Hepatic stellate cell (primary cell): ENCODE measurements at places on chromosomes 7 and 10.
A peak's percentile ranks its signal among the peaks of the same experiment; 100 is the strongest.

GRCh38 chr7:101590663-101591435 lies 38.2 kb downstream of the MYL10 start:
- DNase-seq: no peak

DNA sequence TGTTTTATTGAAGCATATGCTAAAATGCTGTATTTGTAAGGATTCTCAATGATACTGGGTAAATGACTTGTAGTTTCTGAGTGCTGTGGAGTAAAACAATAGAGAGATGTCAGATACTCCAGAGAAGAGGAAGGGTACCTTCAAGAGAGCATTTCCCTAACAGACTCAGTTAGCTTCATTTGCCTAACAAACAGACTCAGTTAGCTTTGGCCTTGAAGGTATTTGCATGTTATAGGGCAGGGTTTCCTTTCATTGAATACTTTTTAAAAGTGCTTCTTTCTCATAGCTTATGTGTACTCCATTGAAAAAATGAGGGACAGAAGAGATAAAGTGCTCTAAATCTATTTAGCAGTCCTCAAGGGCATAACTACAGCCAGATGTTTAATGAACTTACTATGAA lies 101.8 kb downstream of the CHN2 start:
- DNase-seq: no peak

DNA sequence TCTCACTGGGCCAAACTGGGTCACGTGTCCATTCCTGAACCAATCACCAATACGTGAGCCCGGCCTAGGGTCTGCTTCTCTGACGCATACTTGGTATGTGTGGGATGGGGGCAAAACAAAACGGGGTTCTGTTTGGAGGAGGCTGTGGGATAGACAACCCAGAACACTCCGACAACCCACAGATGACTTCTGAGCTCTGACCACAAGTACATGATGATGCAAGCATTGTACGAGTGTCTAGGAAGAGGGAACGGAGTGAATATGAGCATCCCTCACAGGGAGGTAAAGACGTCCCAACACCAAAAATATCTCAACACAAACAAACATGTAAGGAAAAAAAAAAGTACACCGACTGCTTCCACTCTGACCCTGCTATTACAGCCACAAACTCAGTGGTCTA lies 5.6 kb downstream of the DAGLB start:
- no peak for DNase-seq

GRCh38 chr10:92323079-92323478 lies 32.1 kb downstream of the MARCHF5 start:
- no peak for DNase-seq

DNA sequence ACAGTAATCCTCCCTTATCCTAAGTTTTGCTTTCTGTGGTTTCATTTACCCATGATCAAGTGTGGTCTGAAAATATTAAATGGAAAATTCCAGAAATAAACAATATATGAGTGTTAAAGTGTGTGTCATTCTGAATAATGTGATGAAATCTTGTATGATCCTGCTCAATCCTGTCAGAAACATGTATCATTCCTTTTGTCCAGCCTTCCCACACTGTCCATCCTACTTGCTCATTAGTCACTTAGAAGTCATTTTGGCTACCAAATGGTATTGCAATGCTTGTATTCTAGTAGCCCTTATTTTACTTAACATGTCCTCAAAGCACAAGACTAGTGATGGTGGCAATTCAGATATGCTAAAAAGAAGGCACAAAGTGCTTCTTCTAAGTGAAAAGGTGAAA lies 1211.2 kb upstream of the SORCS1 start:
- no peak for DNase-seq

GRCh38 chr7:150945853-150946420 lies 32.2 kb downstream of the KCNH2 start:
- DNase-seq: no peak

GRCh38 chr10:34449836-34450235 lies 365.3 kb downstream of the PARD3 start:
- no peak for DNase-seq

DNA sequence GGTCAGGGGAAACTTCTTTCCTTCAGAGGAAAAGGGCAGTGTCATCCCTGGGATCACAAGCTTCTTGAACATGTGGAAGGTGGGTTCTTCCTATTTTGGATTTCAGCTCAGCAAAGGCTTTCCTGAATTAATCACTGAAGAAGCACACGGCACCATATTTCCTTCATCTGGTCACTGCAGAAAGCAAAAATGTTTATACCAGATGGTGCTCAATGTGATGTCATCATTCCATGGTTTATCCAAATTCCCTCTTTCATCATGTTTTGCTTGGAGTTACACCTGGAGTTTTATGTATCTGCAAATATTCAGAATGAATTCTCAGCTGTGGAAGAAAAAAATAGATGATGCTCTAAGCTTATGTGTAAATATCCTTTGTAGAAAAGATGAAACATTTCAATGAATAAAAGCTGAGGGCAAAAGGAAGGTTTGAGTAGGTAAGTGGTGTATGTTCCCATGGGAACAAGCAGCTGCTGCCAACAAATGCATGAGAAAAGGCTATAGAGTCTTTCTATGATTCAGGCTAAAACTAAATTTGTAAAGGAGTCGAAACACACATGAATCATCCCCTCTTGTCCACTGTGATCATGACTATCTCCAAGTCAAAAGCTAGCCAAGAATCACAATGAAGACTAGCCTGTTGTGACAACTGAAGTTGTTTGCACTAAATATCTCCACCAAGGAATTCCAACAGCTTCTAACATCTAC lies 26.9 kb upstream of the BPGM start:
- DNase-seq: peak; percentile 34

DNA sequence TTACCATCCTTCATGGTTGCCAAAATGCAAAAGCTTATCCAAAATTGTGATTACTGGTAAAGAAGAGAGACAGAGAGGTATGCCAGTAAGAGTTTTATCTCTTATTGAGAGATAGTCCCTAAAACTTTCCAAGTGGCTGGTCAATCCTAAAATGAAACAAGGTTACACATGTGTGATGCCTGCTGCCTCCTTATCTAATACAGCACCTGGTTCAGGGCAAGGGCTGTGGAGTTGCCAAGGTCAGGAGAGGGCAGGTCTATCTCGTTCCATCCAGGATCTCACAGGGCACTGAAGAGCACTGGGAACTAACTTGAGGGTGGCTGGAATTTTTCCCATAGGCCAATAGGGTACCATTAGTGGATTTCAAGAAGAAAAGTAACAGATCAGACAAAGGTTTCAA lies 18.3 kb downstream of the VOPP1 start:
- DNase-seq: no peak

DNA sequence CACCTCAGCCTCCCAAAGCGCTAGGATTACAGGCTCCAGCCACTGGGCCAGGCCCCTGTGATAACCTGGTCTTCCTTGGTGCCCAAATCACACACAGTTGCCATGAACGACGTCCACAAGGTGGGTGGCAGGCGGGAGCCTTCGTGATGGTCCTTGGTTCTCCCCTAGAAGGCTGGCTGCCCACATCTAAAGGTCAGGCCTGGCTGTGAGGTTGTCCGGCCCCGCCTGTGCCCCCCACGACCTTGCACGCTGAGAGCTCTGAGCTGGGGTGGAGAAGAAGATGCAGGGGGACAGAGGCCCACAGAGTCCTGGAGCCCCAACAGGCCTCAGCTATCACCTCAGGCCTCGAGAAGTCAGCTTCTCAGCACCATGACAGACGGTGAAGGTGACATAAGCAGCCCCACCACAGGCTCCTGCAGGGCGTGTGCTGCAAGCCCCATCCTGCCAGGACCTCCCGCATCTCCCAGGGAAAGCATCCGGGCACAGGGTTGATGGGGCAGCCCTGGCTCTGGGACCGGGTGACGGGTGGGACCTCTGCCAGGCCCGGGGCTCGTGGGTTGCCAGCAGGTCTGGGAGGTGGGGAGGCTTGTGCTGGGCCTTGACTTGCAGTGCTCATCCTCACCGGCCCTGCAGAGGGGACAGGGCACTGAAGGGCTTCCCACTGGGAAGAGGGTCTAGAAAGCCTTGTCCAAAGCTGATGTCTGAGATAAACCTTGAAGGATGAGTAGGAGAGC lies 217.4 kb downstream of the WDR37 start:
- no peak for DNase-seq

GRCh38 chr10:61298194-61298593 lies 155.0 kb downstream of the TMEM26 start:
- DNase-seq: no peak

DNA sequence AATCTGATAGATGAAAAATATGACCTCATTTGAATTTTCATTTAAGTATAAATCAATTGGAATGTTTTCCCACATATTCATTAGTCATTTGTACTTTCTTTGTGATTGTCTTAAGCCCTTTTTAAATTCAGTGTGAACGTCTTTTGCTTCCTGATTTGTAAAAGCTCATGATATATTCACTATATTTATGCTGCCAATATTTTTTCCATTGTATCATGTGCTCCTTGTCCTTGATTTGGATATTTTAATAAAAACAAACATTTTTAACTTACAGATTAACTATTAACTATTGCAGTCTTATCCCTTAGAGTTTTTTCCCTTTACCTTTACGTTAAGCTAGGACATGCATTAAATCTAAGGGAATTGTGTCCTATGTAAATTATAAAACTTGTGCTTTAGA lies 157.7 kb downstream of the ADAM12 start:
- DNase-seq: no peak

- no peak for DNase-seq
Observed at GRCh38 chr7:136049117-136049516, 72.0 kb upstream of the MTPN start.

- DNase-seq: peak; percentile 21
Observed at GRCh38 chr7:17144322-17144721, 154.1 kb upstream of the AHR start.

DNA sequence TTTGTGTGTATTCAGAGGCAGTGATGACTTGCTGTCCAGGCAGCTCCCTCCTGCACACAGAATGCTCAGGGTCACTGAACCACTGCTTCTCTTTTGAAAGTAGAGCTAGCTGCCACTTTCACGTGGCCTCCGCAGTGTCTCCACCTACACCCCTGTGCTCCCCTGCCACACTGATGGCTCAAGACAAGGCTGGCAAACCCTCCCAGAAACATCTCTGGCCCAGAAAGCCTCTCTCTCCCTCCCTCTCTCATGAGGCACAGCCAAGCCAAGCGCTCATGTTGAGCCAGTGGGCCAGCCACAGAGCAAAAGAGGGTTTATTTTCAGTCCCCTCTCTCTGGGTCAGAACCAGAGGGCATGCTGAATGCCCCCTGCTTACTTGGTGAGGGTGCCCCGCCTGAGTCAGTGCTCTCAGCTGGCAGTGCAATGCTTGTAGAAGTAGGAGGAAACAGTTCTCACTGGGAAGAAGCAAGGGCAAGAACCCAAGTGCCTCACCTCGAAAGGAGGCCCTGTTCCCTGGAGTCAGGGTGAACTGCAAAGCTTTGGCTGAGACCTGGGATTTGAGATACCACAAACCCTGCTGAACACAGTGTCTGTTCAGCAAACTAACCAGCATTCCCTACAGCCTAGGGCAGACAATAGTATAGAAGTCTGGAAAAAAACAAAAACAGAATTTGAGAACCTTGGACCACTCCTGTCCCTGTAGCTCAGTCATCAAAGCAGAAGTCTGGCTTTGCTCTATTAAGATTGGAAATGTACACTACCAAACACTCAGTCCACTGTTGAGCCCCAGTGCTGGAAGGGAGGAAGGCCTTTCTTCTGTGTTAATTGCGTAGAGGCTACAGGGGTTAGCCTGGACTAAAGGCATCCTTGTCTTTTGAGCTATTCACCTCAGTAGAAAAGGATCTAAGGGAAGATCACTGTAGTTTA lies 15.8 kb downstream of the SCD start:
- no peak for DNase-seq

DNA sequence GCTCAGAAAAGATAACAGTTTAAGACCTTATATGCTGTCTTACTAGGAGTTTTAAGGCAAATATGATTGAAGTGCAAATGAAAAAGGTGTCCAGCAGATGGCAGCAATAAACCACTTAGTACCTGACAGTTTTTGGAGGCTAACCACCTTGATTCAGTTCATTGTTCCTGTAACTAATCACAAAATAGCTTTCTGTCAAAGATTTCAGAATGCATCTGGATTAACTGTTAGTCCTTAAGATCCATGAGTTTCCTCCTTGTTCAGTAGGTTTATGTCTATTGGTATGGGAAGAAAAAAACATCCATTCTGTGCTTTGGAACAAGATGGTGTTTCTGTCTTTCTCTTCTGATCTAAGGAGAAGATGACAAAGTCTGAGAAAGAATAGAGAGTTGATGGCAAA lies 46.6 kb downstream of the CCSER2 start:
- no peak for DNase-seq

DNA sequence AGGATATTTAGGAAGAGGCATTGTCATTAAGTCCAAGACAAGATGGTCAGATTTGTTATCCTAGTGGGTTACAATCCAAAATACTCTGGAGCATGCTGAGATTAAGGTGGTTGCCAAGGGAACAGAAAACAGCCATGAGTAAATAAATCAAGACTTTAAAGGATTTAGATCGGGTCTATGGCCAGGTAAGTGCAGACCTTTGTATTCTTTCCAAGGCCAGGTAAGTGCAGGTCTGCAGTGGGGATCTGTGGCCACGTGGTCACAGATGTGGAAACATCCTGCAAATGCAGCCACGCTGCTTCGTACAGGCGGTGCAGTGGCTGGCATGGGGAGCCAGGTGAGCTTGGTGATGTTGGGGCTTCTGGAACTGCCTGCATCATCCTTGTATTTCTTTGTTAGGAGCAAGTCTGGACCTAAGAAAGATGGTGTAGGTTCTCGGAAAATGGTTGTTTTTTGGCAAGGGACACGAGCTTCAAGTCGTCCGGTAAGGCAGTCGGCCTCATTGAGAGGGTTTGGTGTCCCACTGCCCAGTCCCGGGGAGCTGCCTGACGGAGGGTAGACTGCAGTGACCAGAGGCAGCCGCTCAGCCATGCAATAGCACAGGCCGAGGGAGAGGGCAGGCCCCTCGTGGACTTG lies 21.8 kb downstream of the ZNF775 start:
- no peak for DNase-seq

DNA sequence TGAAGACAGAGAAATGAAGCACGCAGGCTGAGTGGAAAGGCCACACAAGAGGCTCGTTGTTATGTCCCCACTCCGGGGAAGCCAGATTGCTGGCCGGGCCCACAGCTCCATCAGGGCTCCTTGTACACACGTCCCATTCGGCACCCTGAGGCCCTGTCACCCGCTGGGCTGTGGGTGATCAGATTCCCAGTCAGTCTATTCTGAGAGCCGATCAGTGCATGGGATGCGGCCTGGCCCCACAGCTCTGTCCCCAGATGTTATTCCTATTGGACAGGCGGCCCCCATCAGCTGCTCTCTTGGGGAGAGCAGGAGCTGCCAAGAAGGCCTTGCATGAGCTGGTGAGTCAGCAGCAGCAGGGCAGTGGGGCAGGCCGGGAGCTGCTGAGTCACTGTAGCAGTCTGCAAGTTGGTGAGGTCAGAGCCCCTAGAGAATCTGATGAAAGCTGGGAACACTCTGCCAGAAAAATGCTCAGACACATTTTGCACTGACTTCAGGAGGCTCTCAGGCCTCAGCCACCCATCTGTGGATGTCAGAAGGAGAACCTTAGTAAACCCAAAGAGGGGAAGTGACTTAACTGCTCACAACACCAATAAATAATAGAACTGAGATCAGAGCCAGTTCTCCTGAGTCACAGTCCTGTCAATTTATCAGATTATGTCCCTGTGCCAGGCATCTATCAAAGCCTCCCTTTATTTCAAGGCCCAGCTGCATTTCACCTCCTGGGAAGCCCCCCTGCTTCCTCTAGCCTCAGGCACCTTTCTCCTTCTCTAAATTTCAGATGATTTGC lies 9.4 kb upstream of the PSAP start:
- peak; percentile 95 for DNase-seq
